ENCODE measurements at places on chromosomes 16 and 17.

DNA sequence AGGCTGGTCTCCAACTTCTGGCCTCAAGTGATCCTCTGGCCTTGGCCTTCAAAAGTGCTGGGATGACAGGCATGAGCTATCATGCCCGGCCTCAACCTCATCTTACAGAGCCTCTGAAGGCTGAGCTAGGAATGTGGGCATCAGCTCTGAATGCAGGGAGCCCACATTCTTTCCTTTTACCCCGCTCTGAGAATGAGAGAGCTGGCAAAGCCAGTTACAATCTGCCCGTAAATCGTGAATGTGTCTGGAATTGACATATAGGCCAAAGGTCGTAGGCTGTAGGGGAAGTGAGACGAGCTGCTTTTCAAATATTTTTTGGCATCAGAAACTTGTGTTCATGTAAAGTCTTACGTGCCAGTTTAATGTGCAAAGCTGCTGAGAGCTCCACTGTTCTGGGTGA lies 4.5 kb downstream of the TMEM238L start:
- DNase-seq, result no peak

DNA sequence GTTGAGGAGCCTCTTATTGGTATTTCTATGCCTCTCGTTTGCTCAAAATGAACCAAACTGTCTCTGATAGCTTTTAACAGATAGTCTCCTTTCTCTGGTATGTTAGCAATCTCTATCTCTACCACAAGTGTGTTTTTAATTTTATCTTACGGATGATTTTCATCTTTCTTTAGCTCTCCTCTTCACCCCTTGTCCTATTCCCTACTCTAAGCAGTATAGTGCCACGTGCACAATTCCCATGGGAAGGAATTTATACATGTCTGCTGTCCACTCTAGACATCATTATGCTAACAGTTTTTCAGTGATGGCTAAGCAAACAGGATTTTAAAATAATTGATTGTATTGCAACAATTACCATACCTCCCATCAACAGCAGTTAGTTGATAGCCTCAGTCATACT lies 177.3 kb downstream of the CYB561 start:
- no peak for DNase-seq

GRCh38 chr16:12876778-12877177 lies 24.6 kb upstream of the SHISA9 start:
- no peak for DNase-seq

- DNase-seq, result no peak
These were observed 16.2 kb downstream of the LUC7L start for GRCh38 chr16:212999-213398.

DNA sequence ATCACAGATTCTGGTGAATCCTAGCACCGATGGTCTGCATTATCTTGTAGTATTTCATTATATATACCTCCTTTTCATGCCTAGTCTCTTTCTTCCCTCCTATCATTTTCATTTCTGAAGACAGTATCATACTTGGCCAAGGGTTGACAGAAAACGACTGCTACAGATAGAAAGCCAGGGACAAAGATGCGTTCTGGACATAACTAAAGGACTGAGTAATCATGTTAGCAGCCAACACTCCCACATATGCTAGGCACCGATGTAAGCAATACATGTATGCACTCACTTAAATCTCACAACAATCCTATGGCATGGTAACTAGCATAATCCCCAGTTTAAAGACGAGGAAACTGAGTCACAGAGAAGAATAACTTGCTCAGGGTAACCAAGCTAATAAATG lies 22.9 kb downstream of the RDM1 start:
- DNase-seq, result no peak

DNA sequence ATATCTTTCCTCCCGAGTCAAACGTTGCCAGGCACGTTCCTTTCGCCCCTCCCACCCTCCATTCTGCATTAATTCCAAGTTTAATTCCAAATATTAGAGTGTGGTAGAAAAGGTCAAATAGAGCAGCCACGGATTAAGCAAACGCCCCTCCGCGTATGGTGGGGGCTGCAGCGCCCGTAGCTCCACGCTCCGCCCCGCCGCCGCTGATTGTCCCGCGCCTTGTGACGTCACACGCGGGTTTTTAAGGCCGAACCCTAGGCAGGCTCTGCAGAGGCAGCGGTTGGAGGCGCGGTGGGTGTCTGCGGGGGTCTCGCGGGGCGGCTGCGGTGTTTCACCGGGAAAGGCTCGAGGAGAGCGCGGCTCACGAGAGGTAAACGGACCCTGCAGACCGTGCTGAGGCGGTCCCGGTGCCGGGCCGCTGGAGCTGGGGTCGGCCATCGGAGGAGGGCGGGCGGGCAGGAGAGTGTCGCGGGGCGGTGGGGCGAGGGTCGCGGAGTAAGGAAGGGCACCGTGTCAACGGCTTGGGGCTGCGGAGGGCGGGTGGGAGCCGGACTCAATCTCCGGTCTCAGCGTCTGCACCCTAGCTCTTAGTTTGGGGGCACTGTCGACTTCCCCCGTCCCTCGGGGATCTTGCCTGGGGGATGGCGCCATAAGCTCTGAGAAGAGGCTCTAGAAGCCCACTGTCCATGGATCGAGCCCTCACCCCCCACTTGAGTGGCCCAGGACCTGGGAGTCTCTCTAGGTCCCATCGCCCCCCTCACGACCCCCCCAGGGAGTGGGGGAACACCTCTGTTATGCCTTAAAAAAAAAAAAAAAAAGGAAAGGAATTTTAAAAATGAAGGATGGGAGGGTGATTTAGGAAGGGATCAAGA lies at the start of gene ARL4D:
Gene ARL4D, plus strand, starts transcription at position 270 of the 872 bp plus-strand sequence. CDS start 740 bp downstream, outside the sequence.
- DNase-seq, result peak; percentile 90

- no peak for DNase-seq
These were observed 17.7 kb downstream of the HSD11B2 start for GRCh38 chr16:67448580-67448979.

DNA sequence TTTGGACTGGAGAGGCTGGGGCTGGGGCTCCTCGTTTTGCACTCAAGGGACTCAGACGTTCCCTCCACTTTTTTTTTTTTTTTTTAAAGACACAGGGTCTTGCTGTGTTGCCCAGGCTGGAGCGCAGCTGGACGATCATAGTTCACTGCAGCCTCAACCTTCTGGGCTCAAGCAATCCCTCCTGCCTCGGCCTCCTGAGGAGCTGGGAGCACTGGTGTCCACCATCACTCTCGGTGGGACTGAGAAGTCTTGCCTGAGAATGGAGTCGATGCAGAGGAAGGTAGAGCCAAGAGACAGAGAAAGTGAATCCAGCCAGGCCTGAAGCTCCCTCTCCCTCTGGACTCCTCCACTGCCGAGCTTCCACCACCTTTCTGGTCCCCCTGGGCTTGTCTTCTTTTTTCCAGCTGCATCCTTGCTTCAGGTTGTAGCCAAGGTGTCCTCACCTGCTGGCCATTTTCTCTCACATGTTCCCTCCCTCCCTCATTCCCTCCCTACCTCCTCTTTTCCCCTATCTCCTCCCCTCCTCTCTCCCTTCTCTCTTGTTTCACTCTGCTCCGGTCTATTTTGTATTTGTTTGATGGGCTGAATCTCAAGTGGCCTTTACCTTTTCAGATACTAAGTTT lies 233.8 kb downstream of the SNX29 start:
- no peak for DNase-seq

DNA sequence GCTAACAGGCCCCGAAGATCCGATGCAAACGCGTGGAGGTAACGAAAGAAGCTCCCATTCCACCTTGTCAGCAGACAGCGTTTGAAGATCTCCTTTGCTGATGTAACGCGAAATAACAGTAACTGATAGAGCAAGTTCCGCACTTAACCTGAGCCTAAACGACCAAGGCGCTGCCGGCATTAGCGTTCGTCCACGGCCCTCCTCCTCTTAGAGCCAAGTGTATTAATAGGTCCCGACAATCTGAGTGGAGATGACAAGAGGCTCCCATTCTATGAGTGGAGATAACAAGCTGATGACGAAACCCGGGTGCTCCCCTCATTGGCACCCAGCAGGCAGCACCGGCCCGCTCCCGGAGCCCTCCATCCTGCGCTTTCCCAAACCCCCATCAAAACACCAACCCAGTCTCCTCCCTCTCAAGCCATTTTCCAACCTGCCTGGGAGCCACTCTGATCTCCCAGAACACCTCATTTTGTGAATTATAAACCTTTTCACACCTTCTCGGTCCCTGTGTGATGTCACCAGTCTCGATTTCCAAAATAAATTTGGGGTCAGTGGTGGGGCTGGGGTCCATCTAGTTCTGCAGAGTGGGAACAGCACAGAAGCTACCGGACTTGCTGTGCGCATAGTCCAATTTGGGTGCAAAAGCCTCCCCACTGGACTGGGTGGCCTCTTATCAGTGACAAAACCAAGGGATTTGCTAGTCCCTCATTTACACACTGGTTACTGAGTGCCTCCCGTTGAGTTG lies 35.4 kb upstream of the ARL4D start:
- DNase-seq, result no peak

- DNase-seq, result no peak
These were observed 11.9 kb downstream of the KCNJ12 start for GRCh38 chr17:21388066-21388465.

DNA sequence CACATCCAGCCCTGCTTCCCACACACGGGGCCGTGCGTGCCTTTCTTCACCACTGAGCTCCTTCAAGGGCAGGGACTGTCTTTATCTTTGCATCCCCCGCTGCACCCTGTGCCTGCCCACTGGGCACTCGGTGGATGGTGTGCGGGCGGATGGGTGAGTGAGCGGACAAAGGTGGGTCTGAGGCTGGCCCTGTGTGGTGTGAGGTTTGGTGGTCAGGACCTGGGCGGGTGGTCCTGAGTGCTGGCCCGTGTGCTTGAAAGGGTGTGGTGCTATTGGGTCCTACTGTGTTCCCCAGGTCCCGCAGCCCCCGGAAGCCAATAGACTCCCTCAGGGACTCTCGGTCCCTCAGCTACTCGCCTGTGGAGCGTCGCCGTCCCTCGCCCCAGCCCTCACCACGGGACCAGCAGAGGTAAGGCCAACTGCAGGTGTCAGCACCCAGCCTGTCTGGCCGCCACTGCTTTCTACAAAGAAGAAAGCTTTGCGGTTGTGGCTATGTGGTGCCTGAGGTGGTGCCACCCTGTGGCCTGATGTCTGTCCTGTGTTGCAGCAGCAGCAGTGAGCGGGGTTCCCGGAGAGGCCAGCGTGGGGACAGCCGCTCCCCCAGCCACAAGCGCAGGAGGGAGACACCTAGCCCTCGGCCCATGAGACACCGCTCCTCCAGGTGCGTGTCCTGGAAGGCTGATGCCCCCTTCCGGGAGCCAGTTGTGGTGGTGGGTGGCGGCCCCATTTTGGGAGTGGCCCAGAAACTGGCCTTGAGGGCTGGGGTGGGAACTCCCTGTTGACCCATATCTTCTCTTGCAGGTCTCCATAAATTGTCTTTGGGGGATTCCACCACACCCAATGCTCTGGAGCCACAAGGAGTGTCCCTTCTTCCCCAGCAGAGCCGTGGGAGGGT lies 6.8 kb downstream of the ELOB start:
- no peak for DNase-seq

DNA sequence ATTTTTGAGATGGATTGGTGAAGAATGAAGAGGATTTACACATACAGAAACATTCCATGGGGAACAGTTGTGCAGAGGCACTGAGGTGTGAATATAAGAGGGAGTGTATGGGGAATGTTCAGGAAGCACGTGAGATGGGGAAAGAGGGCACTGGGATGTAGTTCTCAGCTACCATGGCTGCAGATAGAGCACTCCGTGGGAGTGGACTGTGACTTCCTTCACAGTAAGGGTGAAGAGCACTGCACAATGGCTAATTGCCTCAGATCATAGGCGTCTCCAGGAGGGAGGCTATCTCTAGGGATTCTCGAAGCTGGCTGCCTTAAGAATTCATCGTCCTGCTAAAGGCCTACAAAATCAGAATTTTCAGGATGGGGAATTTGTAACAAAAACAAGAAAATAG lies 7.0 kb downstream of the YPEL2 start:
- DNase-seq, result no peak

DNA sequence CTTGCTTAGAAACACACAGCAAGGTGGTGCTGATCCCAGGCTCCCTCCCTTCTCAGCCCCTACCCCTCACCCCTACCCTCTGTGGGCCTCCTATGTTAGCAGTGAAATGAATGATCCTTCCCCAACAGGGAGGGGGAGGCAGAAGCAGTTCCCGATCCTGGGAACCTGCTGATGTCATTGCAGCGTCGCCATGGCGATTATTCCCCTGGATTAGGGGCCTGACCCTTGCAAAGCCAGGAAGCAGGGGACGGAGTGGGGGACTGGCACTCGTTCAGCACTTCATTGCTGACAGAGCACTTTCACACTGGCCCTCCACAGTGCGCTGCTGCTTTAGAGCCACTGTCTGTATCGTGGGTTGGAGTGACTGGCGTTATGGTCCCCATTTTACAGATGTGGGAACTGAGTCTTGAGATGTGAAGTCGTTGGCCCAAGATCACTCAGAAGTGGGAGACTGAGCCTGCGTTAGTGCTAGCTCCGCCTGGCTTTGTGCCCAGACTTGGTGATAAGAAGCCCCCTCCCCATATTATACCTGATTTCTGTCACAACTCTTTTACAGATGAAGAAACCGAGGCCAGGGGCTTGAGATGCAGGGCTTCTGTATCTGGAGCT lies 26.6 kb downstream of the LASP1 start:
- no peak for DNase-seq

DNA sequence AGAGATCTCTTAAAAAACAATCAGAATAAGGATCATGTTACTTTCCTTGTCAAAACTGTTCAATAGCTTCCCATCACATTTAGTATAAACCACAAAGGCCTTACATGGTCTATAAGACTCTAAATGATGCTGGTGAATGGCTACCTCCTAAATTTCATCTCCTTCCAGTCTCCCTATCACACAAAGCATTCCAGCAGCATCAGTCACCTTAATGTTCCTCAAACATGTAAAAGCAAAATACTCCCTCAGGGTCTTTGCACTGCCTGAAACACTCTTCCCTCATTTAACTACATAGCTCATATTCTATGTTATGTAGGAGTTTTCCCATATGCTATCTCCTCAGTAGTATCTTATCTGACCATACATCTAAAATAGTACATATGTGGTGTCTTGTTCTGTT lies 53.5 kb upstream of the INTS2 start:
- DNase-seq, result no peak

DNA sequence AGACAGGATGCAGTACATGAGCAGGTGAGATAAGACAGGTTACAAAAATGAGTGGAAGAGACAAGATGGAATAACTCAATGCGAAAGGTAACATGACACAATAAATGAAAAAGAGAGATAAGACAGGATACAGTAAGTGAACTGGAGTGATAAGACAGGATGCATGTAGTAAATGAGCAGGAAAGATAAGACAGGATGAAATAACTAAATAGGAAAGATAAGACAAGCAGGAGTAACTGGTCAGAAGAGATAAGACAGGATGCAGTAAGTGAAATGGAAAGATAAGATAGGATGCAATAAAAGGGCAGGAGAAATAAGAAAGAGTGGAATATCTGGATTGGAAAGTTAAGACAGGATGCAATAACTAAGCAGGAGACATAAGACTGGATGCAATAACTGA lies 8.3 kb upstream of the MYH4 start:
- DNase-seq, result no peak

- no peak for DNase-seq
These were observed 79.4 kb upstream of the KSR1 start for GRCh38 chr17:27376637-27377547.

DNA sequence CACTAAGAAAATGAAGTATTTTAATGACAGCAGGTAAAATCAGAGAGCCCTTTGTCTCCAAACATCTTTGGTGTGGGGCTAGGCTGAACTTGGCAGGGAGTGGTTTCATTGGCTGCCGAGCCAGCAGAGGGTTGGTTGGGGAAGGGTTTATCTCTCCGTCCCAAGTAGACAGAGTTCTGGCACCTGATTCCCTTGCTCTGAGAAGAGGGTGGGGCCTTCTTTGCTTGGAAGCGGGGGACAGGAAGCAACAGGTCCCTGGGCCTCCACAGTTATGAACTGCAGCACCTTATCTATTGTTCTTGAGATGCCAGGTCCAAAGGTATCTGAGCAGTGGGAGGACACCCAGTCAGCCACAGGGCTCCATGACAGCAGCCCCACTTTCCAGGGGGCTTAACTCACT lies 12.3 kb upstream of the CDH1 start:
- no peak for DNase-seq

- DNase-seq, result no peak
These were observed 186.0 kb upstream of the ZFHX3 start for GRCh38 chr16:73233846-73234424.

Measured in stimulated activated CD8-positive, alpha-beta memory T cell treated with anti-CD3 and anti-CD28 coated beads, Interleukin-4, amount 100 ng/mL, for 48 hours (primary cell).